ENCODE measurements at places on chromosomes 2 and 18.

GRCh38 chr2:47065771-47066380, 89.2 kb downstream of the STPG4 start:
- no peak for DNase-seq

GRCh38 chr2:62222674-62223073, 26.8 kb downstream of the B3GNT2 start:
- no peak for DNase-seq

- DNase-seq: no peak
Observed at GRCh38 chr2:181890271-181890670, 1.3 kb upstream of the ITPRID2 start.

GRCh38 chr2:33292981-33293595, 183.4 kb upstream of the RASGRP3 start:
- no peak for DNase-seq

DNA sequence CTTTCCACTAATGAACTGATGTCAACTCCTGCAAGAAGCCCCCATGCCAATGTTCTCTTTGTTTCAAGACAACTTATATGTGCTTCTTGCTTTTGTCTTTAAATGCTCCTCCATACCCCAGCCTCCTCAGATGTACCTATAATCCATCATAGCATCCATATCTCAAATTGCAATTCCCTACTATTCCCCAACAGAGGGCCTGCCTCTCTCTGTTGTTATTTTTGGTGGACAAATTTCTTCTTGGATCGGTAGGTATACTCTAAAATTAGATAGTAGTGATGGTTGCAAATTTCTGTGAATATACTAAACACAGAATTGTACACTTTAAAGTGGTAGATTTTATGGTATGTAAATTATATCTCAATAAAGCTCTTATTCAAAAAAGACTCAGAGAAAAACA, 820.1 kb downstream of the METTL4 start:
- no peak for DNase-seq

All from stimulated activated CD4-positive, alpha-beta T cell treated with anti-CD3 and anti-CD28 coated beads, Interleukin-1b, Interleukin-23, amount 100 ng/mL, for 1 hour (primary cell).